ENCODE measurements at places on chromosomes 6 and 20.

DNA sequence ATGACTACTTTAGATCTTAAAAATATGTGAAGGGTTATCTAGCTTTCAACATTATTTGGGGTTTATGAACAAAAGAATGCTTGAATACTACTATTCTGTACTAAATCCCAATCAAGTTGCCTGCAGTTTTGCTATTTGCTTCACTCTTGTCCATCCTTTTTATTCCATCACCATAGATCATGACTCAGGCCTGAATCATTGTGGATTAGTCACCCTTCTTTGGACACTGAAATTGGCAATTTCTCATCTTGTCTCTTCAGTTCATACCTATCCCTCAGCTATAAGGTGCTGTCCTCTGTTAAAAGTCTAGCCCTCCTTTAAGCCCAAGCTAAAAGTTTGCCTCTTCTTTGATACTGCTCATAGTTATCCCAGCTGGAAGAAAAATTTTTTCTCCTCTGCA is 199.1 kb downstream of the CENPW start:
- DNase-seq = no peak

- DNase-seq = no peak
These were observed 102.1 kb upstream of the PHACTR1 start for GRCh38 chr6:12614456-12614855.

- DNase-seq = no peak
These were observed 35.9 kb upstream of the IRAK1BP1 start for GRCh38 chr6:78831492-78831891.

GRCh38 chr6:113524826-113525225 is 332.3 kb upstream of the MARCKS start:
- DNase-seq = no peak
